ENCODE measurements at places on chromosomes 6 and 20.

GRCh38 chr20:61915101-61915500 lies 150.6 kb downstream of the TAF4 start:
- DNase-seq: no peak

DNA sequence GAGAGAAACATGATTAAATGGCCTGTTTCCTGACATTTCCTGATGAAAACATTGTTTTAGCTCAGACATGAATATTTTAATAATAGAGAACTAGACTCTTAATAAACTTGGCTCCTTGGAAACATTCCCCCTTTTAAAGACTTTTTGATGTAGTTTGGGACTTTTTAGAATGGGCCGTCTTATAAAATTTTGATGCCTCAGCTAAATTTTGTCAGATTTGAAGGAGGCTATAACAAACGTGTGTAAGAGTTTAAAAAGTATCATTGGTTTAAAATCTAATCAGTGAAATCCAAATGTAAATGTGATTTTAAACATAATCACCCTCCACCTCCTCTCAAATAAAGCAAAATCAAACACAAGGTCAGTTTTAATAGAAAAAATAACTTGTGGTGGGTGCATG lies 200.9 kb downstream of the CLIC5 start:
- no peak for DNase-seq

DNA sequence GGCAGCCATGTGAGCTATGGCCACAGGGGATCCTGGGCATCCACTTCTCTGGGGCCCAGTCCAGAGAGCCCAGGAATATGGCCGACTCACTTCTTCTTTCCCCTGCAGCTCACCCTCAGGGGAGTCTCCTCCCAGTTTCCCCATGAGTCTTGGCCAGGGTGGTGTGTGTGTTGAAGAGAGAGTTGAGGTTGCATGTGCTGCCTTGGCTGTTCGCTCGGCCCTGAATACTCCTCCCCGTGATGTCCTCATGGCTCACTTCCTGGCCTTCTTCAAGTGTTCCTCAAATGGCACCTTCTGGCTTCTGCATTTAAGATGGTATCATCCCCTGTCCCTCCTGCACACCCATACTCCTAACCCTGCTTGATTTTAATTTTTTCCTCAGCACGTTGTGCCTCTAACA lies 3.2 kb upstream of the TREML1 start:
- no peak for DNase-seq

- DNase-seq: no peak
Measured at GRCh38 chr20:4087923-4088322, 72.6 kb upstream of the RNF24 start.
